GM20000 (cell line): ENCODE measurements at places on chromosomes 5 and 9.
A peak's percentile ranks its signal among the peaks of the same experiment; 100 is the strongest.

GRCh38 chr5:102481054-102481715 is 17.6 kb downstream of the SLCO6A1 start:
- DNase-seq = no peak

DNA sequence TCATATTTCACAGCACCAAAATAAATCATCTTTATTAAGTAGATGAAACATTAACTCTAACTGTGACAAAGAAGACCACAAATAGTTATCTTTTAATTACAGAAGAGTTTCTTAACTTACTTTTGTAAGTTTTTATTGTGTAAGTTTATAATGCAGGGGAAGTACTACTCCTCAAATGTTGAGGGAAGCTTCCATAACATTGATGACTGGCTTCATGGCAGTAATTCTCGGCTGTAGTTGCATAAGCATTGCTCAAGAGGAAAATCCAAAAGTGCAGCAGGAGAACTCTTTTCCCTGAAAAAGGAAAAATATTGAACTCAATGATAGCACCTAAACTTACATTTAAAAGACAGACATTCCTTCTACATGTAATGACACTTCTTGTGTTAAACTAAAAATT is 4.6 kb downstream of the TSLP start:
- no peak for DNase-seq

DNA sequence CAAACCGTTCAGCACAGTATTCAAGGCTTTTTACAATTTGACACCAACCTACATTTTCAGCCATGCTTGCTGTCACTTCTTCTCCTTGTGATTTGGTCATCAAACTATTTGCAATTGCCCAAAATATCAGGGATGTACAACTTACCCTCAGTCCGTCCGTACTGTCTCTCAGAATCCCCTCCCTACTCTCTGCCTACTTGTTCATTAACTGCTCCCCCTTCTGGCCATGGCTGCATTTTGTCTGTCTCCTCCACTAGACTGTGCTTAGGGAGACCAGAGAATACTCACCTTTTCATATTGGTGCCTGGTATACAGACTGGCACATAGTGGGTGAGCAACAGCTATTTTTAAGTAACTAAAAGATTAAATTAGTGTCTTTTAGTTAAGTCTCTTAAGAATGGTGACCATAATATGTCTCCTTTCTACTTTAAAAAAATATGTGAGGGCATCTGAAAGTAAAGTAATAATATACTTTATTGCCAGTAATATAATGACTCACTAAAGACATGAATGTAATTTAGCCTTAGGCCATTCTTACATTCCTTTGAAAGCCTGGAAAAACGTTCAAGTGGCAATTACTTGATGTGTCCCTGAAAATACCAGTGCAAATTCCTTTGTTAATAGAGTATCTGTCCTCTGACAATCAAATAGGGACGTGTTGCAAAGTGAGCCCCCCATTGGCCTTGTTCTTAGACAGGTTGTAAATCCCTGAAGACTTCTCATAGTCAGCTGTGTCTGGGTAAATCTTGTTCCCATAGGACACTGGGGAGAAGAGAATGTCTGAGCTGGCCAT is 27.8 kb downstream of the PRLR start:
- DNase-seq = peak; percentile 29

DNA sequence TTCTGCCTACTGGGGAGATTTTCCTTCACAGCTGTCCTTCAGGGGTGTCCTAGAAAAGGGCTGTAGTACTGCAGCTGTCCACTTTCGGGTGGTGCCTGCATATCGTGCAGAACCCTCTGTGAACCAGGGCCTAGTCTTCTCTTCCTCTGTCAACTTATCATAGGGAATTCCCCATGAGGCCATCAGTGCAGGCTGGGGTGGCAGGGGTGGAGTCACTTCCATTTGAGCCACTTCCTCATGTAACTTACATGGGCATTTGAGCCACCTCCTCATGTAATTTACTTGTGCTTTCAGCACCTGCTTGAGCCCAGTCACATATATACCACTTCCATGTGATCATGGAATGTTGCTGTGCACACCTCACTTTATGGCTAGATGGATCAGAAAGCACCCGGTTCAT is 742.0 kb upstream of the RGMB start:
- no peak for DNase-seq

DNA sequence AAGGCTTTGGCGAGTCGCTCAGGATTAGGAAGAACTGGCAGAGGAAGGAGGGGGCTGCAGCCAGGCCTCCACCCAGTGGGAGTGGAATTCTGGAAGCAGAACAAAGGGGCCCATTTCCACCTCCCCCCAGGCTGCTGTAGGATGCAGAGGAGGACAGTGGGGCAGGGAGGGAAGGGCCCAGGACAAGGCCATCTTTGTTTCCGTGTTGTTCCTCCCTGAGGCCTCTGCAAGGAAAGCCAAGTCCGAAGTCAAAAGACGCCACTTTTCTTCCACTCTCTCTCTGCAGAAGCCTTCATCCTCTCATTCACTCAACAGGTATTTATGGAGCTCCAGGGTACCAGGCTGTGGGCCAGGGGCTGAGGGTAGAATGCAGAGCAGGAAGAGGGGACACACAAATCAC is 70.7 kb downstream of the ENTREP1 start:
- no peak for DNase-seq

DNA sequence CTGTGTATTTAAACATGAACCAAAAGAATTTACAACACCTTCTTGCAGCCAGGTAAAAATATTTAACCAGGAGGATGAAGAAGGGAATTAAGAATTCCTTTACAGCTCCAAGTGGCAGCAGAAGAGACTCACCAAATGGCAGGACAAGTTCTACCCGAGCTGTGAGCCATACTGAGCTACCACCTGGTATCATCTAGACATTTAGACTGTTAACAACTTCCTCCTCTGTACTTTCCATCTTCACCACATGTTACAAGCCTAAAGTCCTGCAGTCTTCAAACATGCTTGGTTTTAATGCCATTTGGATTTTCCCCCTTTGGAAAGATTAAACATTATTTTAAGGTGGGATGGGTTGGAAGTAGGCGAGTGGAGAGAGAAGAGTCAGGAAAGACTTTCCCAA is 190.2 kb downstream of the TRPM6 start:
- DNase-seq = no peak

- peak; percentile 61 for DNase-seq
Observed at GRCh38 chr5:126947146-126948010, 83.0 kb downstream of the MARCHF3 start.

DNA sequence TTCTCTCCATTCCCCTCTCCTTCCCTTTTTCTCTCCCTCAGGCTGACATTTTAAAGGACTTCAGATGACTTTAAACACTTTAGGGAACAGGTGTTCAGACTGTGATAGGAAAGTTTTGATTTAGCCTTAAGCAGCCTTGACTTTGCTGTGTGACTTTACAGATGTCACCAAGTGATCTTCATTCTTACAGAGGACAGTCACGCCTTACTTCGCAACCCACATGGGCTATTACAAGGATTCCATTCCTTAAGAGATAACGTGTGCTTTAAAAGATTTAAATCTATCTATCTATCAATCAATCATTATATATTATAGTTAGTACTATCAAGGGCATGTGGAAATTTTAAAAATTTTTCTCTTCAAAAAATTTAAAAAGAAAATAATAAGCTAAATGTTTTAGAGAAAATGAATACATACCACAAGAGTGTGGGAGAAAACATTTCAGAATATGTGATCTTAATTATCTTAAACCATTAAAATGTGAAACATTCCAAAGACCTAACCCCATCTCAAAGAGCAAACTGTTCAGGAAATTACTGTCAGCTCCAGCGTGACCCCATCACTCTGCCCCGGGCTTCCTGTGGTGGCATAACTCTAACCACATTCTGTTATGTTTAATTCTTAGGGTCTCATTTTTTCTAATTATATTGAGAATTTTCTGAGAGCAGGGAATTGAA is 530.5 kb downstream of the SEMA5A start:
- DNase-seq = no peak

GRCh38 chr9:131745610-131746009 is 5.7 kb upstream of the RAPGEF1 start:
- no peak for DNase-seq

DNA sequence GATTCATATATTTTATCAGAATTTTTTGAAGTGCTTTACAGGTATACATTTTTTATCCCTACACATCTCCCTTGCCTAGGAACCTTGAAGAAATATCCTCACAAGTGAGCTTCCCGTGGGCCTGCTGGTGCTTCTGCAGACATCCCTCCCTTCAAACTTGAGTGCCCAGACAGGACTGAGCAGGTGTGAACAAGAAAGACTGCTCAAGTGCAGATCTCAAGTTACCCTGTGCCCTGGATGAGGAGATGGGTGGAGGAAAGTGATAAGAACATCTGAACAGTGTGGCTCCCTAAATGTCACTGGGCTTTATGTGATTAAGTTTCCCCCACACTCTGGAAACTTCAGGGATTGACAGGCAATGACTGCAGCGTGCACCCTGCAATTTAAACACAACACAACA is 209.8 kb downstream of the TLE1 start:
- no peak for DNase-seq

DNA sequence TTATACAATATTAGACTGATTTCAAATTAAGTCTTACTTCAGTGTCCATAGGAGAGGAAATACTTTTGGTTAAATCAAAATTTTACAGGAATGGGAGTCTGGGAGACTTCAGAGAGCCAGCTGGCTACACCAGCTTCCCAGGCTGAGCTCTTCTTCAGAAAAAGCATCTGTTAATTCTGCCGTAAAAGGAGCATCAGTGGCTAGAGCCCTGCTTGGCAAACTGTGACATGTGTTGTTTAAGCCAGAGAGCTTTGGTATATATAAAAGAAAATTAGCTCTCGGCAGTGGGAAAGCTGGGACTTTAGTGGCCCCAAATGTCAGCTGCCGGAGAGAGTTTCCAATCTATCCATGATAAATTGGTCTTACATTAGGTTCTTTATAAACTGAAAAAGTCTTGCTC is 378.8 kb upstream of the TUSC1 start:
- no peak for DNase-seq

GRCh38 chr5:33558489-33558888 is 117.7 kb downstream of the TARS1 start:
- no peak for DNase-seq

GRCh38 chr5:134564396-134564795 is 38.9 kb downstream of the JADE2 start:
- no peak for DNase-seq

DNA sequence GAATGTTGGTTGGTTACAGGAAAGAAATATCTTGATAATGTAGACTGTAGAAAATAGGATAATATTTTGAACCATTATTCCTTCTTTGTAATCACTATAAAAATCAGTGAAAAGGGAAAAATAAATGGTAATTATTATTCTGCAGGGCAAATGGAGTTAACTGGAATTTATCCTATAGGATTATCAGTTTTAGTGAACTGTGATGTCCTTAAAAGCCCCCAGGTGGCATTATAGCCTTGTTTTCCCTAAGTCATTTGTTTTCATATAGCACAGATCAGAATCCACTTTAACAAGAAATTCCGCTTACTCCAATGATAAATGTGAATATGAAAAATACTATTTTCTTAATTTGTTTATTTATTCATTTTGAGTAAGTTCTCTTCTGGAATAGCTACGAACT is 26.2 kb upstream of the WDR41 start:
- DNase-seq = no peak

DNA sequence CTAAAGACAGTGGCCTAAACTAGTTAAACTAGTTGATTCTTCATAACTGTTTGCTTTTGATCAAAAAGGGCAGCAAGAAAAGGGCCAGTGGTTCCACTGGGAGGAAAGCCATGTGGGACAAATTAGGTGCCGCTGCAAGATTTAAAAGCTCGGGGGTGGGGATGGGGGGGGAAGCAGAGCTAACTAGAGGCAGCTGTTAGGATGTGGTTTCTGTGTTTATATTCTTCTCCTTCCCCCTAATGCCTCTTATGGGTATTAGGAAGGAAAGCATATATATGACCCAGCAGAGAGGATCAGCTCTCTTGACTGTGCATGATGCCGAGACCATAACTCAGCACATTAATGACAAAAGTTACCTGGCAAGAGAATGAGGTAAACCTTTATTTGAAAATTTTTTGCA is 65.7 kb downstream of the EFNA5 start:
- DNase-seq = no peak

DNA sequence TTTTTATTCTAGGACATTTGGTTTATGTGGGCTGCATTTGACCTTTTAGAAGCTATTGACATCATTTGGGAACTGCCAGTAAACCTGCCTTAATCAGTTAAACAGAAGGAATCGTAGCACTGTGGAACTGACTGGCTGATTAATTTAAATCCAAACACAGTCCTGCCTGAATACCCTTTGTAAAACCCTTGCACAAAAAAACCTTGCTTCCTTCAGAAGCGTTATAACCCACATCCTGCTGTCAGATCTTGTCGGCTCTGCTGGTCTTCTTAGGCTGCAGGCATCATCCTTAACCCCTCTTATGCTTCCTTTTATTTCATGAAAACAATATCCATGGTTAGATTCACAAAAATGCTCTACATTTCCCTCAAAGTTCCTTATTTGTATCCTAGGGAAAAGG is 46.3 kb downstream of the PAM start:
- DNase-seq = no peak

DNA sequence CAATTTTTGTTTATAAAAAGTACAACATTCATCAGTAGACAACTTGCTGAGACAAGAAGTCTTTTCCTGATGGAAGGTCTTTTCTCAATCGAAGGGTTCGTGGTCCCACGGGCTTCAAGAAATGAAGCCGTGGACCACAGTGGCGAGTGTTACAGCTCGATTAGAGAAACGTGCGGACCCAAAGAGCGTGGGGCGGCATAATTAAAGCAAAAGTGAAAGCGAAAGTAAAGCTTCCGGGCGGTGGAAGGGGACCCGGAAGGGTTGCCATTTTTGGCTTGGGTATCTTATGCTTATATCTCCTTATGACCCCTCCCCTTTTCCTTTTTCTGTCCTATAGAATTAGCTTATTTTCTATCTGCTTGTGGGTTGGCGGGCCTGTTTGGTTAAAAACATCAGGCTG is 2309.4 kb upstream of the ACO1 start:
- DNase-seq = no peak

GRCh38 chr5:178496642-178497041 is 93.6 kb downstream of the COL23A1 start:
- DNase-seq = no peak

- DNase-seq = no peak
Observed at GRCh38 chr5:147223343-147223742, 11.5 kb upstream of the STK32A start.

DNA sequence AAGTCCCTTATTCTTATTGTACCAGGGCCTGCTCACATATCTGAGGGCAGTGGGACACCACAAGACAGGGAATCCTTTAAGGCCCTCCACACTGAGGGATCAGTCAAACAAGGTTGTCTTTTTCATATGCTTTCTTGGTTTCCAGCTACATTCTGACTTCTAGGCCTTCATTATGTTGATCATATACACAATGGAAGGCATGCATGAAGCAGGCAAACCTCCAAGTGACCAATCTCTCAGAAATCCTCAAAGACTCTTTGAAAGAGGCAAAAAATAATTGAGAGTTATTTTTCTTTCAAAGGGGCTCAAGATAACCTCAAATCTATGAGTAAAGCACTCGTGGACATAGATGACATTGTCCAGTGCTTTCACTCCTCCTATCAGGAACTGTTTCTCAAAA is 1195.9 kb upstream of the ACO1 start:
- DNase-seq = no peak

DNA sequence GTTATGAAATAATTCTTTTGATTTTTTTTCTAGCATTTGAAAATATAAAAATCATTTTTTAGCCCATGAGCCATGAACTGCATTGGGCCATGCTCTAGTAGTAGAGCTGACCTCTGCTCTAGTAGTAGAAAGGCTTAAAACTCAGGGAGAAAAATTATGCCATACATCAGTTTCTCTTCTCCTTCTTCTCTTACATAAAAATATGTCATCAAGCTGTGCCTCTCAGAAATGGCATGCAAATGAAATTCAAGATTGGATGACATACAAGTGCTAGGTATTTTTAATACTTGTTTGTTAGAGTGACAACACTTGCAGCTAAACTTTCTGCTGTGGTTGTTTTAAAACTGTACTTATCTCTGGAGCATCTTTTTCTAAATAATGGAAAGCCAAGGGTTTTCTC is 42.1 kb upstream of the TMOD1 start:
- no peak for DNase-seq
